Renal cortical epithelial cell (primary cell): ENCODE measurements at places on chromosomes 5 and 9. TPM values are rescaled to one million over a fixed set of nuclear protein-coding genes. Genes with fewer than 3 reads are reported as not detected.

ANKH gene
- 3.6 and 4.7 TPM in 2 replicates for total RNA-seq

DNA sequence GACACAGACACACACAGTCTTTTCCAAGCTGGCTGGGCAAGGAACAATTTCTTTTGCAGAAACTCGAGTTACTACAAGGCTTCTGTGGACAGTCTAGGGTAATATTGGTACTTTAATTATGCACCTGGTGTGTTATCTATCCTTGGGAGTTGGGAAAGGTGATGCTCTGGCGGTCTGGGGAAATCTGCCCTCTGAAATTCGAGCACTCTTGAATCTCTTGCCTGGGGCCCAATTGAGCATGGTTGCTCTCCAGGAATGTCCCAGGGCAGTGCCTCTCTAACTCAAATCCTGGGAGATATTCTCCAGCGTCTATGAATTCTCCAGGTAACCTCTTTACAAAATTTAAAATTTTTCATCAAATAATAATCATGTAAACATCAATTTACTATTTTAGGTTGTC, 69.3 kb downstream of the KCNIP1 start:
- DNase-seq = peak; percentile 23

GRCh38 chr5:173278172-173278571, 43.2 kb upstream of the NKX2-5 start:
- DNase-seq = no peak

DNA sequence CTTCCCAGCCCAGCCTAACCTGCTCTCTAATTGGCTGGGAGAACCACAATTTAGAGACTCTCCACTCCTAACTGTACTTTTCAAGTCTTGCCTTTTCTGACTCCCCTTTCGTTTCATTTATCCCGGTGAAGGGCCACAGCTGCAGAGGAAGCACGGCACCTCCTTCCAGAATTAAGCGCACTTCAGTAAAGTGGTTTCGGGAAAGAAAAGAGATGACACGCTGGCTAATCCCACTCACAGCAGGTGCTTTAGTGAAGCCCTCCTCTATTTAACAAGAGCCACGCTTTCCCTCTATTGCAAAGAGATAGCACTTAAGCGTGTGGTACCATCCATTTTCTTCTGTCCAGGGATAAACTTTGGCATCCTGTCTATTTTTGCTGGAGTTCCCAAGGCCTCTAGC, 4.8 kb downstream of the DNAH5 start:
- DNase-seq = no peak

DNA sequence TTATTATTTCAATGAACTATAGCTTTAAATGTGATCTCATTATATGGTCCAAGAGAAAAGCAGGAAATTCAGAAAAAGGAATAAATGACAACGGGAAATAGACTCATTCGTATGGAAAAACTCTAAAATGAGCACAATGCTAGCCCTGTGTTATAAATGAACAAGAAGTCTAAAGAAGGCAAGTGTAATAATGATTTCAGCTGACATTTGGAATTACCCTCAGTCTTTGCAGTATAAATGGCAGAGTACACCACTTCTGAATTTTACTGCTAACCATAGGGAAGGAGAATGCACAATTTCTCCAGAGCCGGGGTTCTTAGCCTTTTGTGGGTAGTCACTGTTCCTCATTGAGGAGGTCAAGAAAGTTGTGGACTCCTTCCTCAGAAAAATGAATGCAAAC, 93.1 kb downstream of the ANKRD55 start:
- DNase-seq = no peak

FBXL7 gene
- total RNA-seq = 1.7 TPM in 1 of 2 replicates, not detected in the other

GRCh38 chr5:39447968-39448367, 23.2 kb upstream of the DAB2 start:
- peak; percentile 83 for DNase-seq

- DNase-seq = no peak
Observed at GRCh38 chr9:35533398-35533797, 43.5 kb downstream of the RUSC2 start.

APBA1 gene
- 0.55 and 1.2 TPM in 2 replicates for total RNA-seq

GABRA6 gene
- total RNA-seq = not detected in 2 replicates

FAM151B gene
- total RNA-seq = 0.69 and 7.1 TPM in 2 replicates

TMOD1 gene
- 1.6 and 6.5 TPM in 2 replicates for total RNA-seq
